Fibroblast of lung (primary cell): ENCODE measurements at places on chromosomes 2 and 18. TPM values are rescaled to one million over a fixed set of nuclear protein-coding genes. Genes with fewer than 3 reads are reported as not detected.

OR6B2 gene
- not detected in 2 replicates for total RNA-seq

CD8B2 gene
- not detected in 2 replicates for total RNA-seq

SLC9A4 gene
- total RNA-seq = not detected in 2 replicates

DNA sequence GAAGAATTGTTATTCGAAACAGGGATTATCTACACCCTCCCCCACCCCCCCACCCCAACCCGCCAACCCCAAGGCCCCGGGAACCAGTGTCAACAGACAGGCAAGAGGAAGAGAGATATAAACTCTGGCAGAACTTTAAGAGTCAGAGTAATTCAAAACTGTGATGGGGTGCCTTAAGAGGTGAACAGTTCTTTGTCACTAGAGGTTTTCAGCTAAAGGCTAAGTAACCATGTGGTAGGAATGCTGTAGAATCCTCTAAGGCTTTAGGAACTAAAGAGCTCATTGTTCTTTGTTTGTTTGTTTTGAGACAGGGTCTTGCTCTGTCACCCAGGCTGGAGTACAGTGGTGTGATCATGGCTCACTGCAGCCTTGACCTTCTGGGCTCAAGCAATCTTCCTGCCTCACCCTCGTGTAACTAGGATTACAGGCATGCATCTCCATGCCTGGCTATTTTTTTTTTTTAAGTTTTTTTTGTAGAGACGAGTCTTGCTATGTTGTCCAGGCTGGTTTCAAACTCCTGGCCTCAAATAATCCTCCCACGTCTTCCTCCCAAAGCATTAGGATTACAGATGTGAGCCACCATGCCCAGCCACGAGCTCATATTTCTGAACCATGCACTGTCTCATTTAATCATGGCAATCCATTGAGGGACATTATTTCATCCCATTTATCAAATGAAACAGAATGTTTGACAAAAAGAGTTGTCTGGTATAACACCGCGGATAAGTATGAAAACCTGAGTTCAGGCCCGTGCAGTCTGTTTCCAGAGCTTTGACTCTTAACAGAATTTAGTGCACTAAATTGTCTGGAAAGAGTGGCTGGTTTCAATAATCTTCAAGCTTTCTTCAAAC is 20.8 kb upstream of the TMEM17 start:
- DNase-seq = no peak

- DNase-seq = no peak
Observed at GRCh38 chr2:51620796-51621195, 588.9 kb upstream of the NRXN1 start.
